ENCODE measurements at places on chromosomes 6 and 20. TPM values are rescaled to one million over a fixed set of nuclear protein-coding genes. Genes with fewer than 3 reads are reported as not detected.

GRCh38 chr6:89032599-89032998 is 48.0 kb upstream of the PNRC1 start:
- DNase-seq = no peak

ZFP57 gene
- 6.2 TPM for total RNA-seq

IL17F gene
- total RNA-seq = not detected

DNA sequence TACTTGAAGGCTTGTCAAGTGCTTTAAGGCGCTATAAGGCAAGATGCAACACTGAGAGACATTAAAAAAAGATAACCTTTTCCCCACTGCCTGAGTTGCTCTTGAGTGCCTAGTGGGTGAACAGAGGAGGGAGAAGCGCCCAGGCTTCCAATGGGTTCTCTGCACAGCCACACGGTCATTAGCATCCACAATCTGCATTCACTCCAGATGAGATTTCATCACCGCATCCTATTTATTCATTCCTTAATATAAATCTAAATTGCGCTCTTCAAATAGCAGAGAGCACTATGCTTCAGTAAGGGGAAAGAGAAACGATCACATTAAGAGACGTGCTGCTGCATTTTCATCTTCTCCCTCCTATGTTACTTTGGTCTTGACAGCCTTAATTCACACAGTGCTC is 219.2 kb downstream of the ATXN1 start:
- no peak for DNase-seq

GRCh38 chr6:36297511-36297910 is 27.7 kb downstream of the PNPLA1 start:
- no peak for DNase-seq

DNA sequence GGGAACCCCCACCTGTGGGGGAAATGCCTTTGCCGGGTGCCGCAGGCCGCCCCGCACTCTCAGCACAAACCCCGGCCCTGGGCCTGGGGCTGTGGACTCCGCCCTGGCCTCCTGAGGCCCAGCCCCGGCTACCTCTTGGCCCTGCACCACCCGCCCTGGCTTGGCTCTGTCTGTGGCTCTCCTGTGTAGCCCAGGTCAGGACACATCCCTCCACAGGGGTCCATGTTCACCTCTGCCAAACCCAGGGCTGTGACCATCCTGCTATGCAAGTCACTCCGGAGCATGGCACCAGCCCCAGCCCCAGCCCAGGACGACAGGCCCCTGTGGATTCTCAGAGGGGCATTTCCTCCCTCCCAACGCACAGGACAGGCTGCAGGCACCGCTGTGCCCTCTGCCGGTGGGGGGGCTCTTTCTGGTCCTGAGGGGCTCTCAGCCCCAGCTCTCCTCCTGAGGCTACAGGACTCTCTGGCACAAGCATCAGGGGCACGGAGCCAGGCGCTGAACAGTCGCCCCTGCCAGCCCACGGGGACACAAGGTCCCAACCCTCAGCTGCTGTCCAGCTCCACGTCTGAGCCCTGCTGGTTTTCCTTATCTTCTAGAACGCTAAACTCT is 45.7 kb downstream of the TAF4 start:
- DNase-seq = no peak

MEP1A gene
- not detected for total RNA-seq

DNA sequence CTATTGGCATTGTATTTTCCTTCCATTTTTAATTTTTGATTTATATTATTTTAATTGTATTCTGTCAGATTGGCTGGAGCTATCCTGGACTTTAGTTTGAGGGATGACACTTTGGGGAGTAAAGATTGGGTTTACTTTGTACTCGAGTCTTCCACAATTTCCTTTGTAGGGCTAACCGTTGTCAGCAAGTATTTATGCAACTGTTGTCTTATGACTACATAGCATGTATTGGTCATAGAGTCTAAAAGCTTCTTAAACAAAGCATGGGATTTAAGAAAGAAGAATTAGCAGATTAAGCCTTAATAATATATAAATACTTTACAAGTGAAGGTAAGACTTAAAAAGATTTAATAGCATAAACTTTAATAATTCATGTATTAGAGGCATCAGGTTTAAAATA is 19.6 kb downstream of the FARS2 start:
- DNase-seq = no peak

DNA sequence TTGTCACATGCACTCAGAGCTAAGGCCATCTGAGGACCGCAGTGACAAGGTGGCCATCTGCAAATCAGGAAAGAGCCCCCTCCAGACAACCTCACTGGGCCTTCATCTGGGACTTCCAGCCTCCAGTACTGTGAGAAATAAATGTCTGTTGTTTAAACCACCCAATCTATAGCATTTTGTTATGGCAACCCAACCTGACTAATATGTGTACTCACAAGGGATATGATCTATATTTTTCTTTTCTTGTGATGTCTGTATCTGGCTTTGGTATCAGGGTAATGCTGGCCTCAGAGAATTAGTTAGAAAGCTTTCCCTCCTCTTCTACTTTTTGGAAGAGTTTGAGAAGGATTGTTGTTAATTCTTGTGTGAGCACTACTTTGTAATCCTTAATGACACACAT is 37.5 kb upstream of the ENTPD6 start:
- no peak for DNase-seq

DNA sequence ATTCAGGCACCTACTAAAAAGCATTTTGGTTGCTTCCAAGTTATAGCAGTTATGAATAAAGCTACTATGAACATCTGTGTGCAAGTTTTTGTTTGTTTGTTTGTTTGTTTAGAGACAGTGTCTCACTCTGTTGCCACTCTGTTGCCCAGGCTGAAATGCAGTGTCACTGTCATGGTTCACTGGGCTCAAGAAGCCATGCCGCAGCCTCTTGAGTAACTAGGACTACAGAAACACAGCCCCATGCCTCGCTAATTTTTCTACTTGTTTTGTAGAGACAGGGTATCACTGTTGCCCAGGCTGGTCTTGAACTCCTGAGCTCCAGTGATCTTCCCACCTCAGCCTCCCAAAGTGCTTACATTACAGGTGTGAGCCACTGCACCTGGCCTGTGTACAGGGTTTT is 795.9 kb downstream of the EPHA7 start:
- no peak for DNase-seq

TRIM15 gene
- total RNA-seq = not detected

DNA sequence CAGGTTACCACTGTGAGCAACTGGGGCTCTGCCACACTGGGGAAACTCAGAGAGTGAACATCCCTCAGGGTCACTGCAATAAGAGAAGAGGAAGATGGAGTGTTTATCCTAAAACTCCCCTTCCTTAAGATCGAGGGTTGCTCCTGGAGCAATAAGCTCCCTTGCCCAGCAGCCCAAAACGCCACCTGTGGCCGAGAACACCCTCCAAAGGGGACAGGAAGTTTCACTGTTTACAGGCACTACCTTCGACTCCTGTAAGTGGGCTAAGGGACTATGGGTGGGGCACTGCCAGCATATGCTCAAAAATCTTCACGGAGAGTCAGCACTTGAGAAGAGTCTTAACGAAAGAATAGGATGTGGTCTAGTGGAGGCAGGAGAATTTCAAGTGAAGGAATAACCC is 132.5 kb downstream of the FAXC start:
- DNase-seq = no peak

PGBD1 gene
- total RNA-seq = 5.8 TPM

TGM6 gene
- not detected for total RNA-seq

DNA sequence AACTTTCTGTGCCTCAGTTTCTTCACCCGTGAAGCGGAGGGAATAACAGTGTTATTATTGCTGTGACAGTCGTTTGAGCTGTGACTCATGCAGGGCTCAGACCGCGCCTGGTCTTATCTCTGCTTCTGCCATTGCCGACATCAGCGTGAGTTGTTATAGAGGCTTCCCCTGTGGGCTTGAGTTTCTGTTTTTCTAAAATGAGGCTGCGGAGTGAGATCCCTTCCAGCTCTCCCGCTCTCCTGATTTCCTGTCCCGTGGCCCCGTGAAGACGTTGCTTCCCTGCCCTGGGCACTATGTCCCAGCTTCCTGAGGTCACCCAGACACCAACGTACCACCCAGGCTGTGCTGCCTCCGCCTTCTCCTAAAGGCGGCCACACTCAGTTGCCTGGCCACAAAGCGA is 278.5 kb downstream of the BMP7 start:
- no peak for DNase-seq

DNA sequence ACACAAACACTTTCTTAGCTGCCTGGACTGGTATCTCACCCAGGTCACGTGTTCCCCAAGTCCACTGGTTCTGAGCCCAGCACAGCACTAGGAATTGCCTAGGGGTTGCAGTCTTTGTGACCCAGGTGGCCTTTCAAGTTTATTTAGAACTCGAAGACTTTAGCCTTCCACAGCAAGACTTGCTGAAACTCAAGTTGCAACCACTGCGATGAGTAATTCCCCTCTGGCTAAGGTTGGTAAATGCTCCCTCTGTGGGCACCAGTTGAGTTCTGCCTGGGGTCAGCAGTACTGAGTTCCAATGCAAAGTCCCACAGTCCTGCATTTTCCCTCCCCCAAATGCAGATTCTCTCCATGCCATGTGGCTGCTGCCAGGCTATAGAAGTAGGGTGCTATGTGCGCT is 77.6 kb upstream of the MOCS1 start:
- peak; percentile 82 for DNase-seq

ESR1 gene
- 0.84 TPM for total RNA-seq

OR2H2 gene
- not detected for total RNA-seq

DNA sequence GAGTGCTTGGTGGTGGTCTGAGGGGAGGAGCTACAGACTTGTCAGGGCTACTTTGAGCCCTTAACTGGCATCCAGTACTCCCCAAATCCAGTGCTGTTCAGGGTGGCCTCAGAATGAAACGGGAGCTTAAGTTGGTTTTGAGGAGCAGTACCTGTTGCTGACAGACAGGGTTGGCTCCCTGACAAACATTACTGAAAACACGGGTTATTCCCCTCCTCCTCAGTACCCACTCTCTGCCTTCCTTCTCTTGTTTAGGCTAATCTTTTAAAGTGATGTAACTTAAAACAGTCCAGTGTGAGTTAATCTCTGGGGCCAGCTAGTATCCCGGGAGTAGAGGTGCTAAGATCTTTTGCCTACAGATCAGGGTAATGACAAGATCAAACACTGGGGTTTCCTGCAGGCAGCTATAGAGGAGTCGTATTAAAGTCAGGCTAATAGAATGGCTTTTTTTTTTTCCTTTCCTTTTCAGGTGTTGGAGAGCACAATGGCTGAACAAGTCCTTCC is 3.7 kb downstream of the TNFAIP3 start:
- no peak for DNase-seq

NANP gene
- total RNA-seq = 2.1 TPM

DNA sequence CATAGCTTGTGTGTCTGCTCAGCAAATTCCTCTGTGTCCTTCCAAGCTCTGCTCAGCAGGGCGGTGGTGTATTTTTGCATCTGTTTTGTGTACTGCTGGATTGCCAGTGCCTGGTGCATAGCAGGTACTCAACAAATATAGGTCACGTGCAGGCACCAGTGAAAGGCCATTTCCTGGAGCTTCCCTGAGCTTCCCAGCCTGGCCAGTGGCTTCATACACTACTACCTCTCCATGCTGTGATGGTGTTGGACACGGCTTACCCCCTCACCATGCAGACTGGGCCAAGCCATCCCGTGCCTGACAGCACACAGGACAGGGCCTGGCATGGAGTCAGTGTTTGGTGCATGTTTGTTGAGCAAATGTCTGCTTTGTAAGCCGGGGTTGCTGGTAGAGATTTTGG is 7.7 kb upstream of the PHACTR3 start:
- DNase-seq = no peak

FITM2 gene
- 9.2 TPM for total RNA-seq

GRCh38 chr6:170094686-170095272 is 196.1 kb downstream of the DLL1 start:
- DNase-seq = no peak

GRCh38 chr20:51027035-51027795 is 4.3 kb upstream of the KCNG1 start:
- DNase-seq = no peak

GRCh38 chr20:12891643-12892042 is 117.1 kb upstream of the SPTLC3 start:
- DNase-seq = peak; percentile 62

CCR6 gene
- not detected for total RNA-seq
